Muscle of leg (tissue), 16 donors: ENCODE measurements at places on chromosomes 12 and 14. TPM values are rescaled to one million over a fixed set of nuclear protein-coding genes. Genes with fewer than 3 reads are reported as not detected.

DNA sequence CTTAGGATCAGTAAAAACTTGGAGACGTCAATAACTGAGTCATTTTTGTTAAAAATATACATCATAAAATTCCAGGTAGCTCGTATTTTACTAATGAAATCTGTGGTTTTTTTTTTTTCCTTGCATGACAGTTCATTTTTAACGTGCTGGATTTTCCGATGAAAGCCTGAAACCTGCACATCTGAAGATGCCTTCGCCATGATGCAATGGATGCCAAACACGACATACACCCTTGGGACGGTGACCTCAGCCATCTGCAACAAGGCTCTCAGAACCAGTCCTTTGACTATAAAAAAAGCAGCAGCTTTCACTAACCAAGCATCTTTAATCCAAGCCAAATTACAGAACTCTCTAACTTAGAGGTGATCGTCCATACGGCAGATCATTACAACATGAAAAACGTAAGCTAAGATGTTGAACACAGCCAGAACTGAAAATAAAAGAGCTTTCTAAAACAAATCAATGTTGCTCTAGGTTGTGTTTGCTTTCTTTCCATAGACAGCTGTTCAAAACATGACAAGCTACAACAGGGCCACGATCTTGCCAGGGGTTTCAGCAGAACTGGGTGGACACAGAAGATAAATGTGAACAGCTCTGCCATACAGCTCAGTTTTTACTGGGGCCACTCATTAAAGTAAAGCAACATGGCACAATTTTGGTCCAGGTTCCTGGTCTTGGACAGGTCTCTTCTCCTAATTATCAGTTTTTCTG is 7.8 kb downstream of the NIN start:
- peak; percentile 60 for DNase-seq

GRCh38 chr14:101457301-101457935 is 103.9 kb upstream of the DIO3 start:
- DNase-seq: no peak

GRCh38 chr14:90797919-90798318 is 18.3 kb downstream of the TTC7B start:
- no peak for DNase-seq

DNA sequence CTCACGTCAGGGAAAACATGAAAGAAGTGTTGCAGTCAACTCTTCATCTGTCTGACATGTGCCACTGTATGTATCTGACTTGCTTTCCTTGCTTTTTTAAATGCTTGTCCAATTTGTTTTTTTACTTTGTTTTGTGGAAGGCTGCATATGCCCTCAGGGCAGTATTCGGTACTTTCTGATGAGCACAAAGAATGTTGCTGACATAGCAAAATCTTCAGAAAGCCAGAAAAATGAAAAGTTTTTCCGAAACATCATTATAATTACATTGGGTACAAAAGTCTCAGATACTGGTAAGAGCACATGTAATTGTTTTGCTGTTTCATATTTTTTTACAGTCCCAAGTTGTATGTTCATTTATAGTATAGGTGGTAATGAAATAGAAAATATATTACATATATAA is 144.3 kb downstream of the NTS start:
- no peak for DNase-seq

DNA sequence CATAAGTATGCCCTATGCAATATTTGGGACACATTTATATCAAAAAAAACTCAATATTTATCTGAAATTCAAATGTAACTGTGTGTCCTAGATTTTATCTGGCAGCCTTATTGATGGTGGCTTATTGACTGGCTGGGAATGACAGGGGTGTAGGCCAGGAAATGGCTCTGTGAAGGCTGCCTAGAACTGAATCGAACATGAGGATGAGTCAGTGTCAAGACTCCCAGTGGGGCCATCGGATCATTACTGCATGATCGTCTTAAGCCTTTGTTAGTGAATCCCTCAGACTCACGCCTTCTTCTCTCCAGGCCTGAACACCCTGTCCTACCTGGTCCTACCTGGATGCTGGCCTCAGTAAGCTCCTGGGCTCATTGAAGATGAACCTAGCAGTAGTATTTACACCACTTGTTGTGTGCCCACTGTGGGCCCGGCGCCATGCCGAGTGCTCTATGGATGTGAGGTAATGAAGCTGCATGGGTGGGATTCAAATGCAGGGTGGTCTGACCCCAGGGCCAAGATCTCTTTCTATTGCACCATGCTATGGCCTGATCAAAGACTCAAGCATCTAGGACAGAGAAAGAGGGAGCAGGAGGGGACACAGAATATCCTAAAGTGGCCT is 21.0 kb upstream of the FAIM2 start:
- peak; percentile 62 for DNase-seq

DNA sequence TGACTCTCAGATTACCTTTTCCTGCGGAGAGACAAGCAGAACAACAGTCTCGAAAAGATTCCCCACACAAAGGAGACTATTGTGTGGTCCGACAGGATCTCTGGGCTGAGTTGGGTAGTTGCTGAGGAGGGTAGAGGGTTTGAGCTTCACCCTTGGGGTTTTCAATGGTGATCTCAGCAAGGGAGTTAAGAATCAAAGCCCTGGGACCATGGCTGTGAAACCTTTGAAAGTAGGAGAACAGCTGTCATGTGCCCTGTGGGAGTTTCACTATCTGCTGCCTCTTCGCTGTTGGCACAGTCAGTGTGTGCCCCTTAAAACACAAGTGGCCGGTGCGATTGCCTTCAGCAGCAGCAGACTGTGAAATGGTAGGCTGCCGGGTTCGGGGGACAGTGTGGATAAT is 14.2 kb upstream of the PLEK2 start:
- DNase-seq: no peak

GRCh38 chr12:92879698-92880322 is 49.3 kb downstream of the EEA1 start:
- DNase-seq: no peak

GRCh38 chr14:34220921-34221320 is 241.1 kb downstream of the SPTSSA start:
- no peak for DNase-seq

- no peak for DNase-seq
Measured at GRCh38 chr12:31310488-31310887, 15.5 kb downstream of the SINHCAF start.

- DNase-seq: no peak
Measured at GRCh38 chr12:55925870-55926737, 1.6 kb downstream of the PYM1 start.

GRCh38 chr12:65925626-65926025 is 101.3 kb downstream of the HMGA2 start:
- peak; percentile 78 for DNase-seq

GRCh38 chr12:57762463-57762862 is 4.4 kb downstream of the CYP27B1 start:
- no peak for DNase-seq

GRCh38 chr12:54795644-54796043 is 58.7 kb upstream of the MUCL1 start:
- no peak for DNase-seq

DNA sequence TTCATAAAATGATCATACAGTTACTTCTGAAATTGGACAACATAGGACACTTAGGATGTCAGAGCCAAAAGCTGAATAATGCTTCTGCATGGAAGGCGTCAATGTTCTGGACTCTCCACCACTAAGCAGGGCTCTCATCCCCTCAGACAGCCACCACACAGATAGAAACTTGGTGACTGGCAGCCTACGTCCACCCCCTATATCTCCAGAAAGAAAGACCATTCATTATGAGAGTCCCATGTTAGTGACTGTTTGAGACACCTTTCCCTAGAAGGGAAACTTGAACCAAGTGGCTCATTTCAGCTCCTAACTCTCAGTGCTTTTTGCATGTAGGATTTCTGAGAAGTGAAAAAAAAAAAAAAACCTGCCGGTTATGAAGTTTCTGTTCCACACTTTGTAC is 251.0 kb upstream of the FKBP4 start:
- DNase-seq: no peak

- no peak for DNase-seq
Measured at GRCh38 chr12:54349036-54349435, 15.2 kb downstream of the GPR84 start.

- peak; percentile 41 for DNase-seq
Measured at GRCh38 chr14:71539650-71540285, 392.5 kb upstream of the RGS6 start.

GRCh38 chr12:120710805-120711296 is 593 bp downstream of the UNC119B start:
- DNase-seq: no peak

- DNase-seq: no peak
Measured at GRCh38 chr14:74614508-74615495, 2.8 kb upstream of the LTBP2 start.

GRCh38 chr14:92587700-92588085 is 74.1 kb downstream of the RIN3 start:
- no peak for DNase-seq

DNA sequence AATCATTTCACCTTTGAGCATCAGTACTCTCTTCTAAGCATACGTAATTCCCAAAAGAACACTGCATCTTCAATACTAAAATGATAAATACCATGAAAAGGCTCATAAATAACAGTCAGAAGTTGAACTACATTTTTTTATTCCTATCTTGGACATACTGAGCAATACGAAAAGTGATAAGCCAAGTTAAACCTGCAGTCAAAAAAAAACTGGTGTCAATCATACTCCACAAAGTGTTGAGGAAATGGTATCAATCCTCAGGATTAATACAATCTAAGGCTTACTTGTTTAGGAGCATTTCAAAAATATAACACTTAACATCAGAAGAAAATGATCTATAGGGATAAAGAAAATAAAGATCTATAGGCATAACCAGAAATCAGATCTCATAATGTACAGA is 5.5 kb downstream of the BTG1 start:
- DNase-seq: no peak

DNA sequence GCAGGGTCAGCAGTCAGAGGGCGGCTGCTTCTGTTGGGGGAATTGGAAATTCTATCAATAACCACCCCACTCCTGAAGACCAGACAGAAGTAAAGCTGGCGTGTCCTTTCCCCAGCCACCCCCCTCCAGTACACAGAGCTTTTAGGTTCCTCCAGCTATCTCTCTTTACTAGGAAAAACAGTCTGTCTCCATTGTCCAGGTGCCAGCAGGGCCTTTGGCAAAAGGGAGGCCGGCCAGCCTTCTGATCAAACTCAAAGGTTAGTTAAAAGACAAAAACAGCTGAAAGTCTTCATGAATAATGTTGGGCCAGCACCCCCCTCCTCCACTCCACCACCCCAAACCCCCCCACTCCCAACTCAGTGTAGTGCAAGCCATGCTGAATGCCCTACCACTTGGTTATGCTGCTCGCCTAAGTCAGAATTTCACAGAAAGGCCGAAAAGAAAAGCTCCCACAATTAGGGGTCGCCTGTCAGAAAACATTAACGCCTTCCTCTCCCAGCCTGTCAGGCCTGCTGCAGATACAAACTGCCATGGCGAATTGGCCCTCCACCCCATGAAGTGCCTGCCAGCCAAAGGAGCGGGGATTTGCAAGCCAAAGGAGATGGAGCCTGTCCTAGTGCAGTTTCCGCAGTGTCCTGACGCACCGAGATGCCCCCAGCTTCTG is 8.9 kb downstream of the ASCL1 start:
- no peak for DNase-seq

GRCh38 chr14:75229661-75230139 is 48.9 kb upstream of the FOS start:
- DNase-seq: no peak

LRIG3 gene
- 64.3 TPM for total RNA-seq

INSM2 gene
- not detected for total RNA-seq

CLEC4C gene
- not detected for total RNA-seq

ZNF385A gene
- total RNA-seq: 2.7 TPM

NFATC4 gene
- total RNA-seq: 54.5 TPM

DDX11 gene
- 21.1 TPM for total RNA-seq

MOK gene
- total RNA-seq: 9.2 TPM

COA8 gene
- total RNA-seq: 59.1 TPM

EID3 gene
- total RNA-seq: 2.7 TPM

CLEC14A gene
- total RNA-seq: 21.3 TPM

METTL25 gene
- total RNA-seq: 24.8 TPM

NXPH4 gene
- total RNA-seq: 1.2 TPM

POLE2 gene
- total RNA-seq: 8.9 TPM

PTPRB gene
- 20.8 TPM for total RNA-seq

PZP gene
- 0.40 TPM for total RNA-seq

RILPL1 gene
- 26.2 TPM for total RNA-seq

ACOT4 gene
- 0.31 TPM for total RNA-seq
